ENCODE measurements at places on chromosomes 4 and X.

- DNase-seq: no peak
Measured at GRCh38 chrX:15820106-15821073, 30.1 kb downstream of the ZRSR2 start.

GRCh38 chr4:185761352-185762235 lies 50.4 kb downstream of the SORBS2 start:
- no peak for DNase-seq

DNA sequence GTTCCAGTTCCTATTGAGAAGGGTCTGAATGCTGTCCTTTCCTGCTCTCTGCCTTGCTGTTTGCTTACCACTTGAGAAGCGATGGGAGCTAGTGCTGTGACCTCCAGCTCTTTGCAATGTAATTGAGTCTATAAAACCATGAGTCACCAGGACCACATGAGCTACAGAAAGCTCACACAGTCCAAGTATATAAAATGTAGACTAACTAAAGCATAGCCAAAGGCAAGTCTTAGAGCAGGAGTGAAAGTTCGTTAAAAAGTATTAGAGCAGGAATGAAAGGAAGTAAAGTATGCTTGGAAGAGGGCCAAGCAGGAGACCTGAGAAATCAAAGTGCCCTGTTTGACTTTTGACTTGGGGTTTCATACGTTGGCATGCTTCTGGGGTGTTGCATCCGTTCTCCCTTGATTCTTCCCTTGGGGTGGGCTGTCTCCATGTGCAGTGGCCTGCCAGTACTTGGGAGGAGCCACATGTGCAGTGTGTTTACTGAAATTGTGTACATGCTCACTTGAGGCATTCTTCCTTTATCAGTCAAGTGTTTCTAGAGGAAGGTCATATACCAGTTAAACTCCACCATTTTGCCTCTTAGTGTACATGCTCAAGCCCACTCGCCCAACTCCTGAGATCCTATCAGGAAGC lies 71.3 kb upstream of the KIT start:
- peak; percentile 63 for DNase-seq

DNA sequence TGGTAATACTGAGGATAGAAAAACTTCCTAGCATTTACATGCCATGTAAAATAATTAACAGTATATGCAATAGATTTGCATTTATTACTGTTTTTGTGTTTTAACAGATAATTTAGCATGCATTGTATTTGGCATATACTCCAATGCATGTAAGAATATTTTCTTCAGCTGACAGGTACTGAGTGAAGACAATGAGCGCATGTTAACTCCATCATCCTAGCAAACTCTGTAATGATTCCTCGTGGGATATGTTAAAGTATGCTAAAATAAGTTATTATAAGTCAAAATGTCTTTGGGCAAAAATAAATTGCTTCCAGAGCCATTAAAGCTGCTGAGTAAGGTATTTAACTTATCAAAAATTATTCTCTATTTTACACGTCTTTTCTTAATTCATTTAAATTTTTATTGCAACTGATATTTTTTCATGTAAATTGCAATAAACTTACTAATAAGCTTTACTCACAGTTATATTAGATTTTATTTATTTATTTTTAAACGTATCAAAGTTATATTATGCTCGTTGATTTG lies 616.4 kb upstream of the NDST4 start:
- no peak for DNase-seq

DNA sequence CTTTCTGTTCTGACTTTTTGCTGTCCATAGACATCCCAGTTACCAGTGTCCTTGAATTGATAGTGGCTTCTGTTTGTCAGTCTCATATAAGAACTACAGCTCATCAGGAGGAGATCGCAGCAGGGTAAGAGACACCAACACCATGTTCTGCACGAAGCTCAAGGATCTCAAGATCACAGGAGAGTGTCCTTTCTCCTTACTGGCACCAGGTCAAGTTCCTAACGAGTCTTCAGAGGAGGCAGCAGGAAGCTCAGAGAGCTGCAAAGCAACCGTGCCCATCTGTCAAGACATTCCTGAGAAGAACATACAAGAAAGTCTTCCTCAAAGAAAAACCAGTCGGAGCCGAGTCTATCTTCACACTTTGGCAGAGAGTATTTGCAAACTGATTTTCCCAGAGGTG lies 30.1 kb downstream of the GUCY1A1 start:
- DNase-seq: no peak

- DNase-seq: no peak
Measured at GRCh38 chr4:45663003-45663402, 460.9 kb downstream of the GABRG1 start.

GRCh38 chr4:104641418-104641817 lies 146.7 kb upstream of the CXXC4 start:
- DNase-seq: no peak

DNA sequence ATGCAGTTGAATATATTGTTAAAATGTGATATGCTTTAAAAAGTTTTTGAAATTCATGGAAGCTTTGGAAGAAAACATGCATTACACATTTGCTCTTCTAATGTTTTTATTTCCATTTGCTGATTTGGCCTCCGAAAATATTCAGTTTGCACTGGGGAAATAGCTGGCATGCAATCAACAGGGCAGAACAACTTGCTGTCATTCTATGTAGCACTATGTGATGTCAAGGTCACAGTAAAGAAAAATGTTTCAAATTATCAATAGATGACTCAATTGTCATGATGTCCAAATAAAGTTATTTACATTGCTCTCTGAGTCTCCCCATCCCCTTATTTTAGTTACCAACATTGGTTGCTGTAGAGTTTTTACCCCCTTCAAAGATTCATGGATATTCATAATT lies 119.2 kb downstream of the TLL1 start:
- no peak for DNase-seq

DNA sequence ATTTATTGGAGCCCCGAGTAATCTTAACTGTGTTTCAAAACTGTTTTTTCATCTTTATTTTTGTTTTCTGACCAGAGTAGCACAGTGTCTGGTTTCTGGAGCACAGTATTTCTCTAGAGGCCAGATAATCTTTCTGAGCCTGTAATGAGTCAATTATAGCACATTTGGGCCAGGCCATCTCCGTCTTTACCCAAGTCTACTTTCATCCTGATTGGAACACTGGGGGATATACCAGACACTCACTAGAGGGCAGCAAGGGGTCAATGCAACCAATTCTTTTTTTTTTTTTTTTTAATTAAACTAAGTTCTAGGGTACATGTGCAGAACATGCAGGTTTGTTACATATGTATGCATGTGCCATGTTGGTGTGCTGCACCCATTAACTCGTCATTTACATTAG lies 282.0 kb downstream of the ARHGAP24 start:
- DNase-seq: peak; percentile 50

- no peak for DNase-seq
Measured at GRCh38 chr4:112751447-112751846, 114.5 kb downstream of the LARP7 start.

- DNase-seq: no peak
Measured at GRCh38 chrX:12779534-12779933, 11.7 kb upstream of the PRPS2 start.

- DNase-seq: peak; percentile 9
Measured at GRCh38 chrX:78747489-78747888, at the start of gene LPAR4. Gene LPAR4, plus strand, starts transcription at chrX:78747720. Its CDS starts 7,150 bp downstream, at chrX:78754870.

GRCh38 chr4:1116838-1117237 lies 3.5 kb upstream of the RNF212 start:
- DNase-seq: no peak

GRCh38 chr4:181938631-181939030 lies 304.6 kb upstream of the TENM3 start:
- no peak for DNase-seq

DNA sequence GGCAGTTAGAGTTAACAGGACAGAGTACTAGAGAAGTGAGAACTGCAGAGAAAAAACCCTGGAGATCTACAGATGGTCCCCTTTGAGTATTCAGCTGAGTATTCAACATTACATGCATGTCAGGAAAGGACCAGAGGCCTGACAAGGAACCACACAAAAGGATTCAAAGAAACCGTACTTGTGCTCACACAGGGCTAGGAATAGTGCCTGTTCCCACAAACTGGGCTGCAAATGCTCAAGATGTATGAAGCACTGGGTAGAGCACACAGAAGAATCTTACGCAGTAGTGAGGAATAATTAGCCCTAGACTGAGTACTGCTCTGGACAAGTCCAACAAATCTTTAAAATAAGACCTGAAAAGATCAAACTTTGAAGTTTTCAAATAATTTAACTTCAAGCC lies 17.6 kb downstream of the PTPN13 start:
- no peak for DNase-seq
